WTC11 (cell line): ENCODE measurements at places on chromosomes 1 and 21.

- no peak for DNase-seq
Measured at GRCh38 chr1:230896779-230897178, 28.5 kb upstream of the C1orf198 start.

DNA sequence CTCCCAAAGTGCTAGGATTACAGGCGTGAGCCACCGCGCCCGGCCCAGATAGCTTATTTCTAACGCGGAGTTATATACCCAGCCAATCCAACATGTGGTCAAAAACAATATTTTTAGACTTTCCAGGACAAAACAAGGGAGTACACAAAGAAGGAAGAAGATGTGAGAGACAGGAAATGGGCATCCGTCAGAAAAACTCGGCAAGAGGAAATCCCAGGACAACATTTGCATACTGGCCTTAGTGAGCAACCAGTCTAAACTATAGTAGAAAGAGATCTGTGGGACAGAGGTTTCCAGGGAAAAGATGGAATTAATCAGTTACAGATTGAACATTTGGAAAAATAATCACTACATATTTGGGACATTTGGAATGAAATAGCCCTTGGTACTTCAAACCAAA, 11.4 kb downstream of the ARMH1 start:
- no peak for DNase-seq

- DNase-seq: no peak
Measured at GRCh38 chr1:27863538-27863915, 8.8 kb upstream of the THEMIS2 start.

DNA sequence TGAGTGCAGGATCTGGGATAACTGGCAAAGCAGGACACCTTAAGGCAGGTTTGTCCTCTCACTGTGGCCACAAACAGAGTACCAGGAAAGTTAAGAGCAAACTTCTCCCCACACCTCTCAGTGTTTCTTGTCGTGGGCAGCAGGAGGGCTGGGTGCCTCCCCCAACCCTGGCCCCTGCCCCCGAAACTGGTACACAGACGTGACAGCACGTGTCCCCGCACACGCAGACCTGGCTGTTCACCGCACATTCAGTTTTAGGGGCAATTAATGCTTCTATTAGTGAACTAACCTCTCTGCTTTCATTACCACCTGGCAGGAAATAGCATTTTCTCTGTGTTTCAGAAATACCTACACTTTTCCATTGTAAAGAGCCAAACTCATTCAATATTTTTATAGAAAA, 32.9 kb upstream of the RIPK4 start:
- no peak for DNase-seq

- no peak for DNase-seq
Measured at GRCh38 chr21:45149021-45149420, 74.6 kb downstream of the ADARB1 start.

DNA sequence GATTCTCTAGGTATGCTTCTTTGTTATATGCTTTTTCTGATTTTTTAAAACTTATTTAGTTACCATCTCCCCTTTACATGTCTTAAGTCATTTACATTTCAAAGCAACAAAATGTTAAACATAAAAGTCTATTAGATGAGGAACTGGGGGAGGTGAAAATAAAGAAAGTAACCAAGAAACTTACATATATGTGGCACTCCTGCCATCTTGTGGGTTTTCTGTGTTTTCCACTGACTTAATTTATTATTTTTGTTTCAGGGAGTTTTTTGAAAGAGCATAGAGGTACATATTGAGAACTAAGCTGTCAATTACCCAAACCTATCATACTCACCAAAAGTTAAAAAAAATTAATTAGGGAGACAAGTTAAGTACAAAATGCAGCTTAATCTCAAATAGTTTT, 1531.1 kb downstream of the MRPL39 start:
- DNase-seq: no peak

- DNase-seq: no peak
Measured at GRCh38 chr1:184379111-184379752, 7.6 kb upstream of the C1orf21 start.

DNA sequence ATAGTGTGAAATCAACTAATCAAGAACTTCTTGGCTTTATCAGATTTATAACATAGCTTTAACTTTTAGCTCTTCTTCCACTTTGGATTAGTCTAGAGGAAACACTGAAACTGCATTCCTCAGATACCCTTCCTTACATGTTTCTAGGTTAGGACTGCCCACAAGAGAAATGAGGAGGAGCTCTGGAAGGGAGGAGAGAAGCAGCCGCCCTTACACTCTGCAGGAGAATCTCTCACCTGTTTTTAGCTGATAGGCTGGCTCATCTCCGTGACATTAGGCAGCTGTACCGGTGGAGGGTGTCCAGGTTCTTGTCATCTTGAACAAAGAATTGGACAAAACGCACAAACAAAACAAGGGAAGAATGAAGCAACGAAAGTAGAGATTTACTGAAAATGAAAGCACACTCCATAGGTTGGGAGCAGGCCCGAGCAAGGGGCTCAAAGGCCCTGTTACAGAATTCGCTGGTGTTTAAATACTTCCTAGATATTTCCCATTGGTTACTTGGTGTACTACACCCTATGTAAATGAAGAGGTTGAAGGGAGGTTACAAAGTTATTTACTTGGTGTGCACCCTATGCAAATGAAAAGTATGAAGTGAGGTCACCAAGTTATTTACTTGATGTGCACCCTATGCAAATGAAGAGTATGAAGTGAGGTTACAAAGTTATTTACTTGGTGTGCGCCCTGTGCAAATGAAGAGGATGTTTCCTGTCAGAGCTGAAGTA, 524.9 kb upstream of the CHRM3 start:
- no peak for DNase-seq

DNA sequence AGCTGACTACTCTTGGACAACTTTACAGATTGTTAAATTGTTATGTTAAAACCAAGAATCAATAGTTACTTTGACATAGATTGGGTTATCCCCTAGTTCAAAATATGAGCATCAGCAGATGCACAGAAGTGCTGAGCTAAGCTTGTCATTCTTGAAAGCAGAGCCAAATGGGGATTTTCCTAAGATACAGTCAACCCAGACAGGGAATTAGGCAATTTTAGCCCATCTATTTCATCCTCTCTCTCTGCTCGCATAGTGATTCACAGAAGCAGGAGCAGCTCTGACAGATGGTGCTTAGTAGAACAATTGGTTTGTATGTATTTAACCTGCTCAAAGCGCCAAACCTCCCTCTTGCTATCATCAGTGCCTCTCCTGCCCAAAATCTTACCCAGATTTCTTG, 27.9 kb upstream of the PRRC2C start:
- DNase-seq: no peak

- no peak for DNase-seq
Measured at GRCh38 chr21:46193829-46194373, 9.6 kb upstream of the SPATC1L start.

DNA sequence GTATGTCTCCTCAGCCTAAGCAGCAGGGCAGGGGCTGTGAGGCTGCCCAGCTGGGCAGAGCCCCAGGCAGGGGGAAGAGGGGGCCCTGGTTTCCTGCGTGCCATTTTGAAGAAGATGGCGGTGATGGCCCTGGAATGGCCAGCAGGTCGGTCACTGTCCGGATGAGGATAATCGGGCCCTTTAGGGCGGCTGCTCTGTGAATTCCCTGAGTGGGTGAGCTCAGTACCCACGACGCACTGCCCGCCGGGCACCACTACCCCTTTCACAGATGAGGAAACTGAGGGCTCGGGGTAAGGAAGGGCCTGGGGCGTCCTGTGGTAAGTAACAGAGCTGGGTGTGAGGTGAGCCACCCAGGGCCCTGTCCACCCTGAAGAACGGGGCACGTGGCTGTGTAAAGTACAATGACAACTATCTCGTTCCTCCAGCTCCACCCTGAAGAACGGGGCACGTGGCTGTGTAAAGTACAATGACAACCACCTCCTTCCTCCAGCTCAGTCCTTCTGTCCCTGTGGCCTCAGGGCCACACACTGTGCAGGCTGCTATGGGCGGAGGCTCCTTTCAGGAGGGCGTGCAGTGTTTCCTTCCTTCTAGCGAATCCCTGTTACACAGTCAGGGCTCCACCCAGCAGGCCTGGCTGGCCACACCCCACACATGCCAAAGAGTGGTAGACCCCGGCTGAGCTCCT, 23.2 kb downstream of the ITGB2 start:
- peak; percentile 62 for DNase-seq

DNA sequence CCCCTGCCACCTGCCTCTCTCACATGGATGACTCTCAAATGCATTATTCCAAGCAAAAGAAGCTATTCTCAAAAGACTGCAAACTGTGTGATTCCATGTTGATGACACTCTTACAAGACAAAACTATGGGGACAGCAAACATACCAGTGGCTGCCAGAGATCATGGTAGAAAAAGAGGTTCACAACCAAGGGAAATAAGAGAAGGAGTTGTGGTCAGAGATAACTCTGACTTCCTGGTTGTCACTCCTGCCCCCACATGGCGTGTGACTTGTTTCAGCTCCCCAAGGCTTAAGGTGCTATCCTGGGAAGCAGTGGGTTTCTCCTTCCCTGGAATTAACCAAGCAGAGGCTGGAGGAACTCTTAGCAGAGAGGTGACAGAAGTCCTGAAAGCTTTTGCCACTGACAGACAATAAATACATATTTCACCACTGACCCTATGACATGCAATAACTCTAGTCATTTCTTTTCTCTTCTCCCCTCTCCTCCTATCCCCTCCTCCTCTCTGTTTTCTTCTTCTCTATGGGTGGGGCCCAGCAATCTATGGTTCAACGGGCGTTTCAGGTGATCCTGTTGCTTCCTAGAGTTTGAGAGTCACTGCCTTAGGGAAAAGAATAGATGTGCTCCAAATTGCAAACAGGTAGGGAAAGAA, 185.1 kb downstream of the FCRL5 start:
- no peak for DNase-seq

- no peak for DNase-seq
Measured at GRCh38 chr1:109595531-109595930, 23.9 kb downstream of the GNAT2 start.

- DNase-seq: no peak
Measured at GRCh38 chr1:28233264-28233606, 406 bp upstream of the DNAJC8 start.

DNA sequence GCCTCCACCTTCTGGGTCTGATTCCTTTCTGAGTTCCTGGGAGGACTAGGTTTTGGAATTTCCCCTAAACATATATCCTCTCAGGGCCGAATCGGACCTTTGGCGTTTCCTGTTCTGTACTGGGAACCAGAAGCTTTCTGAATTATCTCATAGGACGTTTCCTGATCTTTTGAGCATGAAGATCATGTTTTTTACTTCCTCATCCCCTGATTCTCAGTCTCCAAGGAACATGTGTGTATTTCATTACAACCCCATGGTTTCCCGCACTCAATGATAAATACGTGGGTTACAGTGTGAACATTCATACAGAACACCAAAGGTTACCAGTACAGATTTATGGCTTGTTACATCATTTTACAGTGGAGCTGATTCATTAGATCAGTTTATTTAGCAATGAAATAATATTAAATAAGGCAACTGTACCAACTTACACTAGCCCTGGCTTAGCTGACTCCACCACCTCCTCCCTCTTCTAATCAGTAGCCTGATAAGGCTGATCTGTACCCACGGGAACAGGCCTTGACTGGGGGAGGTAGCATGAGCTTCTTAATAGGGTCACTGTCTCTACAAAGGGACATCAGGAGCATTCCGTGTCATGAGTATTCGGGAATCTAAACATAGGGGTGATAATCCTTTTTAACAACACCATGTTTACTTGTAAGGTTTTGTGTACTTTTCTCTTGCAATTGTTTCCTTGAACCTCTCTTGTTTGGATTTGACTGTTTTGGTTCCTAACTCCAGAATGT, 57.8 kb upstream of the ERRFI1 start:
- no peak for DNase-seq

- DNase-seq: no peak
Measured at GRCh38 chr1:248187363-248187762, 9.7 kb upstream of the OR2M3 start.

- DNase-seq: no peak
Measured at GRCh38 chr1:121595089-121595488, 410.3 kb downstream of the SRGAP2C start.

DNA sequence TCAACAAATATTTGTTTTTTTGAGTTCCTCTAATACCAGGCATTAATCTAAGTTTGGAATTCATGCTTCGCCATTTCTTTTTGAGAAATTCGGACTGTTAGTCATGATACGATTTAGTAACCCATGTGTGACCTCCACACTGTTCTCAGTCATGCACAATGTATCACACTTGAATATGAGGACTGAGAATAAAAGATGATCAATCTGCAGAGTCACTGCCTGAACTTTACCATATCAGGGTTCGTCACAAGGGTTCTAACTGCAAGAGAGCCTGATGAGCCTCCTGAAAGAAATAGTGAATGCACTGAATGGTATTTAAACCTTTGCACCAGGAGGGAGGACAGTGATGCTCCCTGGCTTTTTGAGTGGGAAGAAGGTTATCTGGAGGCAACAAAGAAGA, 10.9 kb upstream of the FASLG start:
- no peak for DNase-seq

- no peak for DNase-seq
Measured at GRCh38 chr1:110319332-110320167, 19.6 kb upstream of the RBM15 start.

DNA sequence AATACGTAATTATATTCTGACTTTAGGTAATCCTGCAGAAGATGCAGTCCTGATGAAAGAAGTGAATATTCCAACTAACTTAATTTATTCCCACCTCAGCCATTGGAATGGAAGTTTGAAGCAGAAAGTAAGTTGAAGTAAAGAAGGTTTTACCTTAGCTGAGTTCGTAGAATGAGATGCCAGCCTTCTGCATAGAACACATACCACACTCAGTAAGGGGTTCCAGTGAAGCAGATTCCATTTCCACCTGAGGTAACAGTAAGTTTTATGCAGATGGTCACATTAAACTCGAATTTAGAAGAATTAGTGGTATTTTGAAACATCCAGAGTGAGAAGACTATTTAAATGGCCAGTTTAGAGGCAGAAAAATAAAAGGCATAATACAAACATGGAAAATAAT, 20.2 kb downstream of the RBM11 start:
- DNase-seq: no peak

DNA sequence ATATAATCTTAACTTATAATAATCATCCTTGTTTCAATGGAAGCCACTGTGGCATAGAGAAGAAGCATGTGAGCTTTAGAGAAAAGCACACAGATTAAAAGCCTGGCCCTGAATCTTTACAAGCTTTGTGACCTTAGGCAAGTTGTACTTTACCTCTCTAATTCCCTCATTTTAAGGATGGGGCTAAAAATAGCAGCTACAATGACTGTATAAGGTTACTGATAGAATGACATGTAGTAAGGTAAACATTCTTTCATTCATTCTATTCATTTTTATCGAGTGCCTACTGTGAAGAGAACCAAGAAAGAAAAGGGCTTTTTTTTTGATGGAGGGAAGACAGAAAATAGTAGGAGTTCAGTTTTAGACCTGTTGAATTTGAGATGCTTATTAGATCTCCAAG, 25.6 kb downstream of the CDKN2C start:
- no peak for DNase-seq

DNA sequence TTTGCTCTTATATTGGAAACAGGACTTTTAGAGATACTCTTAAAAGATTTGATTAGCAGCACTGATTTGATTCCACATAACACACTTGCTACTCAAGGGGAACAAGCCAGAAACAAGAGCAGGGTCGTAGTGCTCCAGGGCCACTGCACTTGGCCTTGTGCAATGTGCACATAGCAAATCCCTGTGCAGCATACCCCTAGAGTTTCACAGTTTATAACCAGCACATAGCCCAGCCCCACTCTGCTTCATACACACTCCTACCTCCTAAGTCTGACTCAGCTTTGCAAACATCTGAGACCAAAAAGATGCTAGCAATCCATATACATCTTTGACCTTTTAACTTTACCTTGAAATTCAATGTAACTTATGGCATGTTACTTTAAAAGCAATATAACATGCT, 157.6 kb downstream of the VAV3 start:
- DNase-seq: no peak
